Foreskin keratinocyte (primary cell): ENCODE measurements at places on chromosomes 16 and 17. TPM values are rescaled to one million over a fixed set of nuclear protein-coding genes. Genes with fewer than 3 reads are reported as not detected.
A peak's percentile ranks its signal among the peaks of the same experiment; 100 is the strongest.

CCL5 gene
- not detected in 2 replicates for total RNA-seq

TSNAXIP1 gene
- 0.35 and 0.65 TPM in 2 replicates for total RNA-seq

C17orf113 gene
- 0.18 and 0.31 TPM in 2 replicates for total RNA-seq

DNA sequence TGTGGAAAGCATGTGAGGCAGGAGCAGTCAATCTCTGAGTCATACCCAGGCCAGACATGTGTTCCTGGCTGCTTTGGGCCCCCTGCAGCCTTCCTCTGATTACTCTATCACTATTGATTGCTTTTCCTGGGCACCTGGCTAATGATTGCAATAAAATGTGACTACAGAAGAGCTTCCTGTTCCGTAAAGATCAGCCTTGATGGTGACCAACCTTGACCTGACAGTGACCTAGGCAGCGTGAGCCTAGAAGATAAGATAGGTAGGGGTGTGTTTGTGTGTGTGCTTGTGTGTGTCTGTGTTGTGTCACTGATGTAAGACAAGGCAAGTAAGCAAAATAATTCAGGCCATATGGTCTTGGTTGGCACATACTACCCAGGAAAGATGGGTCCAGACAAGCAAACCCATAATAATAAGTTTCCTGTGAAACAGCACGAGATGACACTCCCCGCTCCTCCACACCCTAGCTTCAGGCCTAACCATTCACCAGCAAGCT, 367.7 kb upstream of the CDH11 start:
- peak; percentile 28 for DNase-seq

DNA sequence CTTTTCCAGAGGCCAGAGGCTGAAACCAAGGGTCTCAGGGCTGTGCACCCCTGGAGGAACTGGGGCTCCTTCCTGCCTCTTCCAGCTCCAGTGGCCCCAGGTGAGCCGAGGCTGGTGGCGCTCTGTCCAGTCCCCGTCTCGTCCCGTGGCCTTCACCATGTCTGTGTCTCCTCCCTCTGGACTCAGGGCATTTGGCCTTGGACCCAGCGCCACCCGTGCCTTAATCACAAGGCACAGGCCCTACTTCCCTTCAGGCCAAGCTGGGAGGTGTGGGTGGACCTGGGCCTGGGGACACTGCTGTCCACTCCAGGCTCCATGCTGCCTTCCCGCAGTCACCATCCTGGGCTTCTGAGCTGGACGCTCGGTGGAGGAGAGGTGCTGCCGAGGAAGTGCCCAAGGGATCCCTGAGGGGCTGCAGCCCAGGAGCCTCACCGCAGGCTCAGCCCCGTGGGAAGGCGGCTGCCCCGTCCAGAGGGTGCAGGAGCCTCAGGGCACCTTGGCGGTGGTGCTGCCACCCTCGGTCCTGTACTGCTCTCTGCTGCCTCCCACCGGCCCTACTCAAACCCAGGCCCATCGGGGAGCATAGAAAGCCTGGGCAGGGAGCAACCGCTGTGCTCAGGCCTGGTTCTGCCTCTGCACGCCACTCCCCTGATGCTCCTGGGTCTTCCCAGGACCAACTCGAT, 9.6 kb upstream of the APRT start:
- DNase-seq, result no peak

CD300E gene
- total RNA-seq, result not detected in 2 replicates

DNA sequence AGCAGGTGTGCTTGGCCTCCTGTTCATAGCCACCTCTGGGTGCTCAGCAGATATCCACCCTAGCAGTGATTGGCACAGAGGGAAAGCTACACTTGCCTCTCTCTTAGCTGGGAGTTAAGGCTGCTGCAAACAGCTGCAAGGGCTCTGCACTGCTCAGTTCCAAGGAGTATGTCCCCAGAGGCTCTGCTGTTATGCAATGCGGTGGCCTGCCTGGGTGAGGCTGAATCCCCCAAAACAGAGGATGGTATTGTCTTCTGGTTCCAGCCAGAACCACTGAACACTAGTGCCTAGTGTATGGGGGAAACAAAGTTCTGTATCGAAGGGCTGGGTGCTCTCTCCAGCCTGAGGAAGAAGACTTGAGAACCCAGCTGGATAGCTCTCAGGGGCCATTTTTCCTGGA, 16.8 kb downstream of the TMEM94 start:
- DNase-seq, result no peak

LRRC46 gene
- 0.25 and 0.58 TPM in 2 replicates for total RNA-seq

GRCh38 chr17:39813631-39814030, 50.5 kb downstream of the IKZF3 start:
- DNase-seq, result no peak

GRCh38 chr17:39357488-39357887, 43.9 kb downstream of the FBXL20 start:
- no peak for DNase-seq

GRCh38 chr17:63686138-63686685, 13.7 kb downstream of the LIMD2 start:
- no peak for DNase-seq

DNA sequence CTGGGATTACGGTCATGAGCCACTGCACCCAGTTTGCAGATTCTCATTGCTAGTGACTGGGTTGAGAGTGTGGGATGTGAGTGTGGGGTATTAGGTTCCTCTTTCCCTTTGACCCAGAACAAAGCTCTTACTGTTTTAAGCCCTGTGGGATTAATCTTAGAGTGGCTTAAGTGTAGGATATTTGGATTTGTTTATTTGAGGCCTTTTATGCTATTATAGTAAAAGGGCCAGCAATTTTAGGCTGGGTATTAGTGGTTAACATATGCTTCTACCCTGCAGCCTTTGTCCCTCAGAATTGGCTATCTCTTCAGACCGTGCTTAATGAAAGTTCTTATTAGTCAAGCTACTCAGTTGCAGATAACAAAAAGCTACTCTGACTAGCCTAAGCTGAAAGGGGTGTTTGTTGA, 3.2 kb downstream of the SGF29 start:
- DNase-seq, result no peak

- DNase-seq, result no peak
Measured at GRCh38 chr16:6247775-6248174, 1084.9 kb upstream of the RBFOX1 start.

DNA sequence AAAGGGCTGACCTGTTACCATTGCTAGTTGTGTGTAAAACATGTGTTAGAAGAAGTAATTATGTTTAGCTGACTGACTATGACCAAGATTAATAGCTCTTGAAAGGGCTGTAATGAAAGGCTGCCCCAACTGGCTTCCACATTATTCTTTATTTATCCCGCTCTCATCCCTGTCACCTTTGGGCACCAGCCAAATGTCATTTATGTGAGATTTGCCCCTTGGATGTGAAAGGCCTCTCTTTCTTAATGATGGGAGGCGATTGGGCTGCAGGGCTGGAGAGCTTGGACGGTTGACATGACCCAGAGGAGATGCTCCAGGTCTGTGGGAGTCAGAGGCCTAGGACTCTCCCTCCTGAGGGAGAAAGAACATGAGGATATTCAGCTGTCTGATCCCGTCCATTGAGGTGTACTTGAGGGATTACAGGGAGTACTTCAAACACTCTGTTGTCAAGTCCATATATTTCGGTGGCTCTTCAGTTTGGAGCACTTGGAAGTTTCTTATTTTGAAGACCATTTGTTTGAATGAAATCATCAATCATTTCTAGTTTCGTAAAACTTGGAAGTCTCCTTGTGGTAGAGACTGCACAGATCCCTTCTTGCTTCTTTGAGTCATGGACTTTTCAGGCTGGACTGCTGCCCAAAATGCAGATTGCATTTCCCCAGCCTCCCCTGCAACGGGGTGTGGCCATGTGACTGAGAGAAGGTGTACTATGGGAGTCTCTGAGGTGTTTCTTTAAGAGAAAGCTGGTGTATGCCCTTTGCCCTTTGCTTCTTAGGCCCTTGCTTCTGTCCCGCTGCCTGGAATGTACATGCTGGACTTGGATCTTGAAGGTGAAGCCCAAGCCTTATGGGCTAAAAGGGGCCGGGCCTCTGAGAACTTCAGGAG, 51.3 kb downstream of the FTO start:
- DNase-seq, result peak; percentile 81

- no peak for DNase-seq
Measured at GRCh38 chr17:79027925-79028491, 4.0 kb downstream of the C1QTNF1 start.

DNA sequence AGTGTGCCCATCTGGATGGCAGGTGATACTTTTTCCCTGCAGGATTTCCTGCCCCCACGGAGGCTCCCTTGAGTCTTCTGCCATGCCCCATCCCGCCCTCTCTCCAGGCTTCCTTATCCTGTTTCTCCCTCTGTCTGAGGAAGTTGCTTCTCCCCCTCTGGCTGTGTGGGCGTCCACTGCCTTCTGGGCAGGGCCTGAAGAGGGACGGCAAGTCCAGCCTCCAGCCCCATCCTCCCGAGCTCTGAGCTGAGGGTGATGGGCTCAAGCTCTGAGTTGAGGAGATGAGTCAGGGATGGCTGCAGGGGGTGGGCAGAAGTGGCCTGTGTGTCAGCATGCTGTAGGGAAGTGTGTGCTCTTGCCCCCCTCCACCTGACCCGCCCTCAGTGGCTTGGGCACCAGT, 14.2 kb upstream of the RAP1GAP2 start:
- no peak for DNase-seq

GRCh38 chr16:10579965-10580882, at the start of gene EMP2:
EMP2 (minus strand) TSS chr16:10580598; CDS start chr16:10547617, 32,981 bp downstream.
- no peak for DNase-seq

DNA sequence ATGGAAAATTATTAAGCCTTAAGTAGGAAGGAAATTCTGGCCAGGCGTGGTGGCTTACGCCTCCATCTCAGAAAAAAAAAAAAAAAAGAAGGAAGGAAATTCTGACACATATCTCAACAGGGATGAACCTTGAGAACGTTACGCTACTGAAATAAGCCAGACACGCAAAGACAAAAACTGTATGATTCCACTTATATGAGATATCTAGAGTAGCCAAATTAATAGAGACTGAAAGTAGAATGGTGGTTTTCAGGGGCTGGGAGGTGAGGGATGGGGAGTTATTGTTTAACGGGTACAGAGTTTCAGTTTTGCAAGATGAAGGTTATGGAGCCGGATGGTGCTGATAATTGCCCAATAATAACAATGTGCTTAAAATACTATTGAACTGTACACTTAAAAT, 16.2 kb upstream of the HNF1B start:
- DNase-seq, result no peak

PLA2G10 gene
- 0.34 and 0.71 TPM in 2 replicates for total RNA-seq

DNA sequence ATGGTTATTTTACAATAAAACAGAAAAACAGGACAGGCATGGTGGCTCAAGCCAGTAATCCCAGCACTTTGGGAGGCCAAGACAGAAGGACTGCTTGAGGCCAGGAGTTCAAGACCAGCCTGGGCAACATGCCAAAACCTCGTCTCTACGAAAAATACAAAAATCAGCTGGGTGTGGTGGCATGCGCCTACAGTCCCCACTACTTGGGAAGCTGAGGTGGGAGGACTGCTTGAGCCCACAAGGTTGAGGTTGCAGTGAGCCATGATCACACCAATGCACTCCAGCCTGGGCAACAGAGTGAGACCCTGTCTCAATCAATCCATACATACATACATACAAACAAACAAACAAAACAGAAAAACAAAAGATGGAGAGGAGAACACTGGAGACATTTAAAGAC, 45.6 kb downstream of the USP31 start:
- DNase-seq, result no peak

DNA sequence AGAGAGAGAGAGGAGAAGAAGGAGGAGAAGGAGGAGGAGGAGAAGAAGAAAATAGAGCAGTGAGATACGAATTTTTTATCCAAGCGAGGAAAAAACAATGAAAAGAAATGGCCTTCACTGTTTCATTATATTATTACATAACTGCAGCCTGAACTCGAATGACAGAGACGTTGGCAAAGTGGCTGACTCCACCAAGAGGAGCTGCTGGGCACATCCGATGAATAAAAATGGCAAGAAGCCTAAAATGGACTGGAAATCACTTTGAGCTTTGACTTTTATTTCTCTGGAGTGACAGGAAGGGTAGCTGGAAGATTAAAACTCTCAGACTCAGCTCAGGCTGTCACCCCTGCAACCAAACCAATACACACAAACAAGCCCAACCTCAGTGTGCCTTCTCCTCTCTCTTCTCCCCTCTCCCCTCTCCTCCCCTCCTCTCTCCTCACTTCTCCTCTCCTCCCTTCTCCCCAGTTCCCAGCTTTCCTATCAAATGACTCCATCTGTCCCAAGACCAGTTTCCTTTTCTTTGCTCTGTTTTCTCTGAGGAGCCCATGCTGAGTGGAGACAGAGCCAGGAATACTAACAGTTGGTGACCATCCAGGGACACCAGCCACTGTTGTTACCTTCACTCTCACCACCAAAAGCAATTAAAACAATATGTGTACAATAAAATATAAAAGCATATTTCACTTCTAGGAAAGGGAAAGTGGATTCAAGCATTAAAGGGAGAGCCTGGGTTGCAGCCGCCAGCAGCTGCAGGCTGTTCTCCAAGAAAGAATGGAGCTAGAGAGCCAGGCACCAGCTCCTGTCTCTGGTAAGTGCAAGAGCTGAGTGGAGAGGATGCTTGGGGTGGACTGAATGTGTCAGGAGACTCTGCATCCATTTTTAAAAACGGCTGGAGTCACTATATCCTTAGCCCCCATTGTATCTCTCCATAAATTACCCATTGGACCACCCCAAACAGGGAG, 51.2 kb downstream of the SOX9 start:
- DNase-seq, result no peak

DNA sequence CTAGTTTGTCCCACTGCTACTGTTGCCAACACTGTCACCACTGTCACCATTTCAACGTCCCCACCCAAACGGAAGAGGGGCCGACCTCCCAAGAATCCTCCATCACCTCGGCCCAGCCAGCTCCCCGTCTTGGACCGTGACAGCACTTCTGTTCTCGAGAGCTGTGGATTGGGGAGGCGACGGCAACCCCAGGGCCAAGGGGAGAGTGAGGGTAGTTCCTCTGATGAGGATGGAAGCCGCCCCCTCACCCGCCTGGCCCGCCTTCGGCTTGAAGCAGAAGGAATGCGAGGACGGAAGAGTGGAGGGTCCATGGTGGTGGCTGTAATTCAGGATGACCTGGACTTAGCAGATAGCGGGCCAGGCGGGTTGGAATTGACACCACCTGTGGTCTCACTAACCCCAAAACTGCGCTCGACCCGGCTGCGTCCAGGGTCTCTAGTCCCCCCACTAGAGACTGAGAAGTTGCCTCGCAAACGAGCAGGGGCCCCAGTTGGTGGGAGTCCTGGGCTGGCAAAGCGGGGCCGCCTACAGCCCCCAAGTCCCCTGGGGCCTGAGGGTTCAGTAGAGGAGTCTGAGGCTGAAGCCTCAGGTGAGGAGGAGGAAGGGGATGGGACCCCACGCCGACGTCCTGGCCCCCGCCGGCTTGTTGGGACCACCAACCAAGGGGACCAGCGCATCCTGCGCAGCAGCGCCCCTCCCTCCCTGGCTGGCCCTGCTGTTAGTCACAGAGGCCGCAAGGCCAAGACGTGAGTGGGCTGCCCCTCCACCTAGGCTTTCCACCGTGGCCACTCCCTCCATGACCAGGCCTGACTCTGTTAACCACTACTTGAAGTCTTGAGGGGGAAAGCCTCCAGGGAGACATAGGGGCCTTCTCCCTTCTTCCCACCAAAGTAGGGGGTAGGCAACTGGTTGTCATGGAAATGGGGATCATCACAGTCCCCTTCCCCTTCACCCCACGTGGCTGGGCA, 9.0 kb upstream of the PHKG2 start:
- no peak for DNase-seq

- DNase-seq, result no peak
Measured at GRCh38 chr16:56801762-56802161, 63.2 kb upstream of the SLC12A3 start.

WFIKKN2 gene
- total RNA-seq, result not detected in 2 replicates

HOXB2 gene
- total RNA-seq, result 0.41 and 0.74 TPM in 2 replicates
